Activated naive CD4-positive, alpha-beta T cell treated with Interleukin-2 at 50 U/mL for 16 hours (primary cell): ENCODE measurements at places on chromosomes 6 and 20.

- no peak for DNase-seq
Measured at GRCh38 chr6:32092760-32093497, 16.2 kb downstream of the TNXB start.

DNA sequence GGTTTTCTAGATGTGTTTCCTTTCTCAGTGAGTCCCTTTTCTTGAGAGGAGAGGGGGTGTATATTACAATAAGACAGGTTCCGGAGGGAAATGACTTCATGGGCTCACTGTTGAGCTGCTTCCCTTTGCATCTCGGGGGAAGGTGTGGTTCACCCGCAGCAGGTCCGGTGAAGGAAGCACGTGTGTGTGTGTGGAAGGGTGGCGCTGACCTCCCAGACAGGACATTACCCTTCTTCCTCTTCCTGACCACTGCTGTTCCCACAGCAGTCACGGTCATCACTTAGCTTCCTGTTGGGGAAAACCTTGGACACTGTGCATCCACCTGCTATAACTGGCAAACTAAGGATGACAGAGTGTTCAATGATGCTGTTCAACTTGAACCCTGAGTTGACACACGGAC, 83.6 kb downstream of the PLEKHG1 start:
- DNase-seq = no peak

- DNase-seq = no peak
Measured at GRCh38 chr20:57493091-57493615, 31.8 kb downstream of the CTCFL start.

DNA sequence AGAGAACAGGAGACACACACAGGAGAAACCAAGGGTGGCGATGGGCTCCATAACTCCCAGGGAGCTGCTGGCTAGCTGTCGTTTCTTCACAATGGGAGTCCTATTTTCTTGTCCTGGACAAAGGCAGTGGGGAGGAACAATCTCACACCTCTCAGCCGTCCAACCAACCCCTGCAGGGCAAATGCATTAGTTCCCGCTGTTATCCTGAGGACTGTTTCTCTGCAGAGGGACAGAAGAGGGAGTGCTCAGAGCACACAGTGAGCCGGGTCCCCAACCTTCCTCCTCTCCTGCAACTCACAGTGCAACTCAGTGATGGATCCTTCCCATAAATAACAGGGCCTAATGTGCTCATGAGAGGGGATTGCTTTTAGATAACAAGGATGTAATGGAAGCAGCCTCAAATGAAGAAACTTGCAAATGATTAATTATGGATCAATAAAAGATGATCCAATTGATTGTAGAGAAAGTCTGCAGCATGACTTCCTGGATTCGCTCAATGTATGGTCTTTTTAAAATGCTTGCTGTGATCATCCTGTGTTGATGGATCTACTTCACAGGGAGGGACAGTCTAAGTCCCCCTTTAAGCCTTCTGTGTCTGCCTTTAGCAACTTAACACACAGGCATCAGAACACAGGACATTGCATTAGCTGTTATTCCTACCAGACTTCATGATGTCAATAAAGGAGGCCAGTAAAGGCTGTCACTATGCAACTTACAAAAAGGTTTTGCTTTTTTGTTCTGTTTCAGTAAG, 453.4 kb upstream of the AGPAT4 start:
- no peak for DNase-seq

DNA sequence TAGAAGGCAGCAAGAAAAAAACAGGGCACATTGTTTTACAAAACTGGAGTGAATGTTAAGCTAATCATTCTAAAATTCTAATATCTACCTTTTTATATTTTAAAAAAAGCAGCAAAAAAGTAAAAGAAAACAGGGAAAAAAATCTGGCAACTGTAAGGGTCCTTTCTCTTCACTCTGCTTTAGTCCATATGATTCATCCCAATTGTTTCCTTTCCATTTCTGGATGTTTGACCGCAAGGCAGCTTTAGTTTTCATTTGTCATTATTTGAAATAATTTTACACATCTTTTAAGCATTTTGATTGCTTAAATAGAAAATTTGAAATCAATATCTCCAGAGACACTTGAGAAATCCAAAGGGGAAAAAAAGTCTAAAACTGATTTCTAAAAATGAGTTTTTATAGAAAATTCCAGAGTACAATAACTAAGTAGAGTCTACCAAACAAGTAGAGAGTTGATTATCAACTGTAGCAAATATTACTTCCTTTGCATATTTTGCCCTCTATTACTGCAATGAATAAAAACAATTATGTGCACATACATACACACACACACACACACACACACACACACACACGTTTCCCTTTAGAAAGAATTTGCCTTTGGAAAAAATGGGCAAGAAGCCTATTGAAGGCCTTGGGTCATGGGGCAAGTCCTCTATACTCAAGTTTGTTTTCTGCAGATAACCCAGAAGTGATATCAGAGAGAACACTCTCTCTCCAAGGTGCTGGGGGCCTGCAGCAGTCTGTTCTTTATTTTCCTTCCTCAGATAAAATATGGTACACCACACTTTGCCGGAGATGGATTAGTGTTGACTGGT, 259.7 kb downstream of the HACE1 start:
- no peak for DNase-seq

DNA sequence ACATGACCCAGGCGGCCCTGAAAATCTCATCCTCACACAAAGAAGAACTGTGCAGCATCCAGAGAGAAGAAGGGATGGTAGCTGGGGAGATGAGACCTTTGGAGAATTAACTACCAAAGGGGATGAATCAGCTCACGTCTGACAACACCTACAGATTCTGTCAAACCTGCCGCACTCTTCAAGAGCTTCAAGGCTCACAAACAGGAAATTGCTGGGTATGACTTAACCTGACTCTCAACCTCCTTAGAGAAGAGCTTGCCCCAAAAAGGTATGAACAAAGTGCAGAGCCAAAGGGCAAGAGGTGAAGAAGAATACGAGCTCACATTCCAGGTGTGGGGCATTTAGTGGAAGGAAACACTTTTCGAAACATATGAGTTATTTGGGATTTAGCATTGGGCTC, 139.8 kb downstream of the BACH2 start:
- DNase-seq = peak; percentile 32

DNA sequence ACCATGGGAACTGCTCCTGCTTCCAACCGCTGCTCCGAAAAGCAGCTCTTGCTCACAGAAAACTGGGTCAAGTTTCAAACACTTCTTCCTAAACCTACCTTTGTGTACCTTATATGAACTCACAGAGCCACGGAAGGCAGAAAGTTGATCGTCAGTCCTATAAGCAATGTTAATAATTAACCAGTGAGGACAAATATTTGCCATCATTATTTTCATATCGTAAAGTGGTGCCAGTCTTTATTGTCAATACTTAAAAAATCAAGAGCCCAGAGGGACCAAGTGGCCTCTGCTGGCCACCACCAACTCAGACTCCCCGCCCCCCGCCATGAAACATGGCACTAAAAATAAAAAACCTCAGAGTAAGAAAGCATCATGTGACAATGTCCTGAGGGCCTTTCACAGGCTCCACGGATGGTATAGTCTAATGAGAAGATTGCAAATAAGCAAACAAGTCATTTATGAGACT, 9.1 kb upstream of the PBOV1 start:
- no peak for DNase-seq

- DNase-seq = no peak
Measured at GRCh38 chr6:93417421-93418013, 1.8 kb downstream of the EPHA7 start.

GRCh38 chr20:20102716-20103258, 50.5 kb downstream of the CFAP61 start:
- no peak for DNase-seq

DNA sequence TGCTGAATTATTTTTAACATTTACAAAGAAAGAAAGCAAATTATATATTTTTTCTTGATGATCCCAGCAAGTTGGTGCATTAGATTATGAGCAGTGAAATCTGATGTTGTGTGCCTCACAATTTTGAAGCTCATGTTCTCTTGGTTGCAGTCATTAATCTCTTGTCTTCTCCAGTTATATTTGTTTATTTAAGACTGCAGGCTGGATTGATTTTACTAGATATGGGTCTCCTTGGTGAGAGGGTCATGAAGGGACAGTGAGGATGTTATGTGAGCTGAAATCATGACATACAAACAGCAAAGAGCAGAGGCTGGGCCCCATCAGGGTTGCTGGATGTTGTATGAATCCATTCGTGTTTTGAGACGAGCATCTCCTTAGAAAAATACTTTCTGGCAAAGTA, 64.2 kb upstream of the AKIRIN2 start:
- no peak for DNase-seq

- DNase-seq = no peak
Measured at GRCh38 chr20:36541227-36541767, at the start of gene MYL9. TSS of gene MYL9 (plus strand) at chr20:36541519. CDS start at chr20:36544885, 3,366 bp downstream.

DNA sequence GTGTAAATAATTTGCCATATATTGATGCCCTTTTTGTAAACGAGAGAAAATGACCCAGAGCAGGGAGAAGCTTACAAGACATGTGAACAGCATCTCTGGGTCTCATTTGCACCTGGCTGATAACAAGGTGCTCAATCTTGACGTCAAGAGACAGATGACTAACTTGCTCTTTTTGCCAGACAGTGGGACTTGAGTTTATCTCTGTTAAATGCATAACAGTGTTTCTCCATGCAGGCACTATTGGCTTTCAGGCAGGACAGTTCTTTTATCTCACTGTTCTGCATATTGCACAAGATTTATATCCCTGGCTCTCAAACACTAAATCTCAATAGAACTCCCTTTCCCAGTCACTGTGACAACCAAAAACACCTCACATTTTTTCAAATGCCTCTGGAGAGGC, 56.4 kb downstream of the RFX6 start:
- DNase-seq = no peak

GRCh38 chr20:48648482-48649051, 179.2 kb downstream of the PREX1 start:
- no peak for DNase-seq

DNA sequence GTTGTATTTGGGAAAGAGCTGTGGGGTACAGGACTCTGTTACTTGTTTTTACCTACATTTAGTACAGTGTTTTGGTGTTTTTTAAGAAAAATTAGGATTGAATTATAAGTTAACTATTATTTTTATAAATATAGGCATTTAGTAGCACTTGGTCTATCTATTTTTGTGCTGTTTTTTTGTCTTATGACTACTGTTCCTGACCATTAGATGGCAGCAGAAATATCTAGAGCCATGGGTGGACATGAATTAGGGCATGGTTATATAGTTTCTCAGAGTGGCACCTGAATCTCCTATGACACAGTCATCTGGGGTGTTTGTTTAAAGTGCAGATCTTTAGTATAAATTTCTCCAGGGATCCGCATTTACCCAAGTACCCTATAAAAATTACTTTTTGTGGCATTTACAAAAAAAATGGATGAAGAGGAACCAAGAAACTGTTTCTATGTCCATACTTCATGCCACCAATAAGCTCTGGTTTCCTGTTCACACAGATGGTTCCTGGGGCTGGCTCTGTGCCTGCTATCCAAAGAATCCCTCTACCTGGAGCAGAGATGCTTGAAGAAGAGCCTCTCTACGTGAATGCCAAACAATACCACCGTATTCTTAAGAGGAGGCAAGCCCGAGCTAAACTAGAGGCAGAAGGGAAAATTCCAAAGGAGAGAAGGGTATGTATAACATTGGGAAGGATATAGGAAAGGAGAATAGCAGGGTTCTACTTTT, 19.8 kb downstream of the NFYA start:
- no peak for DNase-seq

- no peak for DNase-seq
Measured at GRCh38 chr20:5757949-5758348, 7.7 kb downstream of the SHLD1 start.
